ENCODE measurements at places on chromosomes 7 and 10.

DNA sequence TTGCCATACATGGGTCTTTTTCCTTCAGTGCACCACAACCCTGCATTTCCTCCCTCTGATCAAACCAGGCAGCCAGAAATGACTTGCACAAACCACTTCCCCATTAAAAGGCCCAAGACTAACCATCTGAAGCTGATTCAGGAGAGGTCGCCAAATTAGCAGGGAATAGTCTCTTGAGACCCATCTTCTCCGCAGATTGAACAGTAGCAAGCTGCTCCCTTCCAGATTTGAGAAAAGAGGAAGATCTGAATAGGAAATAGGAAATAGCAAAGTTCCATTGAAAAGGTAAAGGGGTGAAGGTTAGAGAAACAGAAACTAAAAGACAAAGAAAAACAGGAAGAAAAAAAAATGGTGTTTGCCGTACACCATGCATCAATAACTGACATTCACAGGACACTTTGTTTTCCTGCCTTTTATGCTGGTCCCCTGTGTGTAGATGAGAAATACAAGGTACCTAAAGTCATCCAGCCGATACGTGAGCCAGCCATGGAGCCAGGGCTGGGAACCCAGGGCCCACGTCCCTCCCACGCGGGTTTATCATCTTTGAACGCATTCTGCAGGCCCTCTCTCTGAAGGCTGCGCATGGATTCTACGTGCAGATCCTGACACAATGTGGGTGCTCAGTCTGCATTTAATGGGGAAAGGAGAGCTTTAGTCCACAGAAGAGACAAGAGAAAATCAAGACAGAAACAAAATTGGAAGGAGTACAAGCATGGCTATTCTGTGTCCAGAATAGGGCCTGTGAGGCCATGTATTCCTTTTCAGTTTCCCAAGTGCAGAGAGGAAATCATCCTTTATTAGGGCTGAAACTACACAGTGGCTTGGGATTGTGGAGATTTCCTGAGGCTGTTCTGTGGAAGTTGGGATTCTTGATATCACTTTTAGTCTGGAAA, 268.4 kb upstream of the NPVF start:
- DNase-seq, result no peak

- DNase-seq, result no peak
Measured at GRCh38 chr10:86371691-86372090, 5.1 kb upstream of the GRID1 start.

- DNase-seq, result peak; percentile 11
Measured at GRCh38 chr7:97390915-97391593, 273.6 kb downstream of the SDHAF3 start.

- no peak for DNase-seq
Measured at GRCh38 chr7:27900006-27900405, 160.0 kb downstream of the TAX1BP1 start.

DNA sequence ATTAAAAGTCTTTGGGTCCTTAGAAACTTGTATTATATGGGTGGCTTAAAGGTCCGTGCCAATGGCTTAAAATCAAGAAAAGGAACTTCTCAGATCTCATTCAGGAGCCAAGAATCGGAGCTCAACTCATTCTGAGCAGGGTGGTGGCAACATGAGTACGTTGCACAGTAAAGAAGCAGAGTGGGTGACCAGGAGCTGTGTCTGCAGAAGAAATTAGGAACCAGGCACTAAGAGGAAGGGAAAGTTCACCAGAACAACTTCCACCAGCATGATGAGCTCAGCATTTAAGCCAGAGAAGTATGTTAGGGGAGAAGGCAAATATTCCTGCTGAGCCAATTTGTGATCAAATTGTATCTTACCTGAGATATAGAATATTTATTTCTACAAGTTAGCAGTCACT, 236.0 kb upstream of the NRP1 start:
- DNase-seq, result no peak

- peak; percentile 85 for DNase-seq
Measured at GRCh38 chr7:155506854-155507337, 39.5 kb downstream of the CNPY1 start.

GRCh38 chr7:39428221-39428620, 138.0 kb upstream of the YAE1 start:
- DNase-seq, result peak; percentile 70

DNA sequence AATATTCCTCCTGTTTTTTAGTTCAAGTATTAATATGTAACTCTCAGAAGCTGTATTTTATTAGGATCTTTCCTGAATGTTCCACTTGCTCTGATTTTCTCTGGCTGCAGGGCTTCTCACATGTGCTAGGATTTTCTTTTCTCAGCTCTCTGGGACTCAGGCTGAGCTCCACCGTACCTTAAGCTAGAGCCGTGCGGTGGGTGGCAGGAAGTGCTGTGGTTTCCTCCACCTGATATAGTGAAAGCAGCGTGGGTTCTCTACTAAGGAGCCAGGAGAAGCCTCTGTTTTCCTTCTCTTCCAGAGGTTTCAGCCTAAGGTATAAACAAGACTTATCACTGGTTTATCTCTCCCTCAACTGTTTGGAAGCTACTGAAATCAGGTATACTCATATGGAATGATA, 433.6 kb downstream of the NRG3 start:
- no peak for DNase-seq

GRCh38 chr7:128888039-128888755, 22.3 kb downstream of the KCP start:
- DNase-seq, result no peak

GRCh38 chr7:24455813-24456525, 117.3 kb upstream of the PALS2 start:
- DNase-seq, result peak; percentile 33

GRCh38 chr10:19247843-19248242, 199.2 kb downstream of the MALRD1 start:
- no peak for DNase-seq

DNA sequence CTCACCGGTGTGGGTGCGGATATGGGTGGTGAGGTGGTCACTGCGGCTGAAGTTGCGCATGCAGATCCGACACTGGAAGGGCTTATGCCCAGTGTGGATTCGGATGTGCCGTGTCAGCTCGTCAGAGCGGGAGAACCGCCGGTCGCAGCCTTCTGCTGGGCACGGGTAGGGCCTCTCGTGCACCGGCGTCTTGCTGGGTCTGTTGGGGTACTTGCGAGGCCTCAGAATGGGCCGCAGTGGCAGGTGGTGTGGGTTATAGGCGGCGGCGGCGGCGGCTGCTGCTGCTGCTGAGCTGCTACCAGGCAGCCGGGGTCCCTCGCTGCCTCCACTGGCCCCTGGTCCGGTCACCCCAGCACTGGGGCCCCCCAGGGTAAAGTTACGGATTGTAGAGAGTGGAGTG, 2.7 kb downstream of the EGR2 start:
- DNase-seq, result no peak

- peak; percentile 6 for DNase-seq
Measured at GRCh38 chr7:82441669-82442478, 1.7 kb downstream of the CACNA2D1 start.

- DNase-seq, result no peak
Measured at GRCh38 chr7:149444287-149444686, 16.6 kb downstream of the ZNF777 start.
